ENCODE measurements at places on chromosomes 16 and 17. TPM values are rescaled to one million over a fixed set of nuclear protein-coding genes. Genes with fewer than 3 reads are reported as not detected.
A peak's percentile ranks its signal among the peaks of the same experiment; 100 is the strongest.

DNA sequence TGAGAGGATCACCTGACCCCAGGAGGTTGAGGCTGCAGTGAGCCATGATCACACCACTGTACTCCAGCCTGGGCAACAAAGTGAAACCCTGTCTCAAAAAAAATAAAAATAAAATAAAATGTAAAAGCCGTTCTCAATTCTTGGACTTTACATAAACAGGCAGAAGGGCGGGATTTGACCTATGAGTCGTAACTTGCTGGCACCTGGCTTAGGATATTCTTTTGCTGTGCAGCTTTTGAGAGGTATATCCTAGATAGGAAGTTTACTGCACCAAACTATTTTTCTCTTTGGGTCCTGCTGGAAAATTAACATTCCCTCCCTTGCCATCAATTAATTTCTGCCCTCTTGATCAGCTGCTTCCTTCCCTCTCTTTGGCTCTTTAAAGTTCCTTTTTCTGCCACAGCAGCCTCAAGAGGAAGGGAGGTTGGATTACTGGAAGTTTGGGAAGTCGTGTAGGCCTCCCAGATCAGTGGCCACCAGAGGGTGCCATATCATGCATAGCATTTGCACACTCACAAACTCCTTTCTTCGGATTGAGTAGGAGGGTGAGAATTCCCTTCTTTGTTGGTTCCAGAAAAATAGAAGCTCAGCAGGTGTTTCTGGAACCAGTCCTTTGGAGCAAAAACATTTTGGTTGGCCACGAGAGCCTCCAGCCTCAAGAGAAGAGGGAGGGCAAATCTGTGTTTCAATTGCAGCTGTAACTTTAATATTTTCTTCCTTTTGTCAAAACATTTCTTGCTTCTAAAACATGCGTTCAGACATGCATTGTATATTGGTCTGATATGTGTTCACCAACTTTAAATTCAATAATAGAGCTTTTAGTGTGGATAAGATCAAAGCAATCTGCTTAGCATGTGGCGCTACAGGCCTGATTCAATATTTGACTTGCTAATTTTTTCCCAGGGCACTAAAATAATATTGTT is 147.3 kb downstream of the CCDC182 start:
- peak; percentile 49 for DNase-seq

DNA sequence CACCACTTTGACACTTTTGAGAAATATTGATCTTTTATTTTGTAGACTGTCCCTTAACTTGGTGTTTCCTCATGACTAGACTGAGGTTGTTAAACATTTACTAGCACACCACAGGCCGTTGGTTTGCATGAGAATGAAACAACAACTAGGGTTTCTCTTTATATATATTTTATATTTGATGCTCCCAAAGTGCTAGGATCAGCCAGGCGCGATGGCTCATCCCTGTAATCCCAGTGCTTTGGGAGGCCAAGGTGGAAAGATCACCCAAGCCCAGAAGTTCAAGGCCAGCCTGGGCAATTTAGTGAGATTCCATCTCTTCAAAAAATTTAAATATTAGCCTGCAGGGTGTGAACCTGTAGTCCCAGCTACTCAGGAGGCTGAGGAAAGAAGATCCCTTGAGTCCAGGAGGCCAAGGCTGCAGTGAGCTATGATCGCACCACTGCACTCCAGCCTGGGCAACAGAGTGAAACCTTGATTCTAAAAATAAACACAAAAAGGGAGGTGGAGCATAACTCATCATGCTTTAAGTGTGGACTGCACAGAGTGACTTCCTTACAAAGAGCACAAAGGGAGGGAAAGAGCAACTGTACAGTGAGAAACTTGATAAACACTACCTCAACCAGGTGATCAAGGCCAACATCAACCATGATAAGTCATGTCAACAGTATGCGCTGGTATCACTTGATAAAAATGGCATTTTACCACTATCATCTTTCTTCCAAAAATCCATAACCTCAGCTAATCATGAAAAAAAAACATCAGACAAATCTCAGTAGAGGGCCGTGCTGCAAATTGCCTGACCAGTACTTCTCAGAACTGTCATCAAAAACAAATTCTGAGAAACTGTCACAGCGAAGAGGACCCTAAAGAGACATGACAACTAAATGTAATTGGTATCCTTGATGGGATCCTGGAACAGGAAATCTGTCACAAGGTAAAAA is 72.8 kb upstream of the ATF7IP2 start:
- DNase-seq: no peak

DNA sequence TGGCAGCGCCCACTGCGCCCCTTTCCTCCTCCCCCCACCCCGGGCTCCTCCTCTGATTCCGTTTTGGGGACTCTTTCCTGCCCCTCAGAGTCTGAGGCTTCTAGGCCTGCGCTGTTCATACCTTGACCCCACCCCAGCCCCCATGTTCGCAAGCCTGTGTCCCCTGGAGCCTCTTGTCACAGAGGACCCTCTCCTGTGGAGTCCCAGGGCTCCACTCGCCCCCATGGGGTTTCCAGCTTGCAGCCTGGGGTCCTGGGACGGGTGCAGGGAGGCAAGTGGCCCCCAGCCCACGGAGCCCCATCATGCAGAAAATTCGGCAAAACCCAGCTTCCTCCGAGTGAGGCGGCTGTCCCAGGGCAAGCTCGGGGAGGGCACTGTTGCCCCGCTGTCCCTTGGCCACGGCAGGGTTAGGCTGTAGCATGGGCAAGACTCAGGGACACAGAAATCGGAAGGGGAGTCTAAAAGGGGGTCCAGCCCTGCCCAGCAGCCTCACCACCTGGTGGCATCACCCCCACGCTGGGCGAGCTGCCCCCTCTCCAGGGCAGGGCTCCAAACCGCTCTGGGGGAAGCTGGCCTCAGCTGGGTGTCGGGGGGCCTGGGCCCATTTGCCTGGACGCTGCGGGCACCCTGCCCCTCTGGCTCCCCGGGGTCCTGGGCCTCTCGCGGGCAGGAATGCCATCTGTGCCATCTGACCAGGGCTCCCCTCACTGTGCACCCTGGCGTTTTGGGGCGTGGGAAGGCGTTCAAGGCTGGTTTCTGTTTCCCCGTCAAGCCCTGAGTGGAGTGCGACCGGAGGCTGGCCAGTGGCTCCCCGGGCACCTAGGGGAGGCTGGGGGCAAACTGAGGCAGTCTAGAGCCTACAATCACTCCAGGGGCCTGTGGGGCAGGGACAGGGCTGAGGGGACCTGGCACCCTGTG is 11.5 kb upstream of the BAHCC1 start:
- no peak for DNase-seq

- DNase-seq: no peak
These were observed 16.0 kb upstream of the ARL2BP start for GRCh38 chr16:57229079-57229478.

GRCh38 chr17:79801156-79802038 is 4.5 kb upstream of the CBX8 start:
- DNase-seq: peak; percentile 28

DNA sequence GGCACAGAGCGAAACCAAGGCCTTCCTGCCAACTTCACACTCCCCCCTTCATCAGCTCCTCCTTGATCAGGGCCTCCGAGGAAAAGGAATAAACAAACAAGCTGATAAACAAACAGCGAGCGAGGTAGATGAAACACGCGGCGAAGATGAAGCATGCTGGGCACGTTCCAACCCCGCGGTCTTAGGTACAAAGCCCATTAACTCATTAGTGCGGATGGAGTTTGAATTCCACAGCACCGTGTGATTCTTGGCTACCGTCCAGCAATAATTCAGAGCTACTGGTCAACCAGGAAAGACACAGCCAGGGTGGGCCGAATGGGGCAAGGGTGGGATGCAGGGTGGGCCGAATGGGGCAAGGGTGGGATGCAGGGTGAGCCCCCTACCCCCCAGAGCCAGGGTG is 67.3 kb downstream of the RBFOX3 start:
- DNase-seq: no peak

GRCh38 chr17:32287804-32288511 is 22.3 kb downstream of the RHBDL3 start:
- no peak for DNase-seq

GRCh38 chr17:65684631-65685030 is 123.2 kb upstream of the AXIN2 start:
- DNase-seq: peak; percentile 12

GRCh38 chr16:89034573-89034961 is 57.6 kb upstream of the CBFA2T3 start:
- DNase-seq: no peak

The MFAP4 gene
- 0.33 TPM for total RNA-seq

The UTS2R gene
- total RNA-seq: not detected

The SMIM36 gene
- total RNA-seq: not detected

The NR1D1 gene
- total RNA-seq: 32.3 TPM

The MRPL28 gene
- total RNA-seq: 49.8 TPM

The WFIKKN2 gene
- total RNA-seq: not detected

The GJD3 gene
- total RNA-seq: 0.67 TPM

The ABCA3 gene
- 0.85 TPM for total RNA-seq

The TMEM107 gene
- 23.8 TPM for total RNA-seq

Data from mammary epithelial cell (primary cell).